ENCODE measurements at places on chromosomes 11 and 22.

DNA sequence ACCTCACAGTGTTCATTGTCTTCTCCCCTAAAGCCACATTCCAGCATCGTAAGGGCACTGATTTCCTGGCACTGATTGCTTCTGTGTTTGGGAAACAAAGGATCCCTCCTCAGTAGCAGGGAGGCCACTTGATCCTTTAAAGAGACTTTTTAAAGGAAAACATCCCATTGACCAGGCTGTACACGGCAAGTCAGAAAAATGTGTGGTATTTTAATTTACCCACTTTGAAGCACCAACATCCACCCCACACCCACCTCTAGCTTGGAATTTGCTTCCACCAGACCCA lies 364.9 kb downstream of the SHANK2 start:
- no peak for DNase-seq

GRCh38 chr22:49492308-49492707 lies 335.4 kb downstream of the BRD1 start:
- DNase-seq, result no peak

- DNase-seq, result no peak
Observed at GRCh38 chr11:77026221-77026620, 8.0 kb upstream of the B3GNT6 start.

DNA sequence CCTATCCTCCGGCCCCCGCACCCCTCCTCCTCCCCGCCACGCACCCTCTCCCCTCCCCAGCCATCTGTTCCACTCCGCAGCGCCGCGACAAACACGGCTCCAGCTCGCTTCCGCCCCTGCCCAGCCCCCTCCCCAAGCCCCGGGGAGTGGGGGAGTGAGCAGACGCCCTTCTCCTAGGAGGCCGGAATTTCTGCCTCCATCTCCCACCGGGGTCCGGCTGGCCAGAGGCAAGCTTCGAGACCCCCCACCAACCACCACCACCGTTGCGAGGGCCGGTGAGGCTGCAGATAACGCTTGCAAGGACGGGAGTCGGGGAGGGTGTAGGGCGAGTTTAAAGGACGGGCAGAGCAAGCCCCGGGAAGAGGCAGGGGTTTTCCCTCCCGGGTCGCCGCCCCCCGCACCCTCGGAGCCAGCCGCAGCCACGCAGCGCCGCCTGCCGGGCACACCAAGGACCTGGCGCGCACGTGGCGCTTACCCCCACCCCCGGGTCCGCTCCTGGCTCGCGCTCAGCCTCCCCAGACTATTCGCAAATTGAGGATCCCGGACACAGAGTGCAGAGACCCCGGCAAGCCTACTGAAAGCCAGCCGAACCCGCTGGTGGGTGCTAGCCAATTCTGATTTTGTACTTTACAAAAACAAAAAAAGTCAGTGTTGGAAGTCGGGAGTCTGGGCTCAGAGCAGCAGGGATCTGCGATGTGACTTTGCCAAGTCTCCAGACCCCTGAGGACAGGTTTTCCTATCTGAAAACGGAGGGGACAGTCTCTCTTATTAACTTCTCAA lies 22.6 kb downstream of the RTN4RL2 start:
- peak; percentile 55 for DNase-seq

- DNase-seq, result no peak
Observed at GRCh38 chr11:34300026-34300925, 57.5 kb downstream of the ABTB2 start.

DNA sequence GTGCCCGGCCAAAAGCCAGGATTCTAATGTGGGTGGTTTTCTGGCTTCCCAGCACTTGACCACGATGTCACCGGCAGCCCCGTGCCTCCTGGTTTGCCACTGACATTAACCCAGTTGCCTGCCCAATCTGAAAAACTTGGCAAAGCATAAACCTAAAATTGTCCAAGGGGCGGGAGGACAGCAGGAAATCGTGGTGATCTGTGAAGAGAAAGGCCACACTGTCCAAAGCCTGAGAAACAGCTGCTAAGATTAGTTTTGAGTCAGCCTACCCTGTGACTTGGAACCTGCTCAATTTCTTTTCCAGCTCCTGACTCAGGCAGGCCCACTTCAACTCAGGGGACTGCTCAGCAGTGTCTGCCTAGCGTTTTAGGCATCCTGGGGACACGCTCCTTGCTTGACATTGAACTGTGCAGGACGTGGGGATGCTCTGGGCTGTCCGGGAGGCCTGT lies 8.2 kb upstream of the F2 start:
- no peak for DNase-seq

- no peak for DNase-seq
Observed at GRCh38 chr11:721741-722345, 15.8 kb downstream of the EPS8L2 start.

DNA sequence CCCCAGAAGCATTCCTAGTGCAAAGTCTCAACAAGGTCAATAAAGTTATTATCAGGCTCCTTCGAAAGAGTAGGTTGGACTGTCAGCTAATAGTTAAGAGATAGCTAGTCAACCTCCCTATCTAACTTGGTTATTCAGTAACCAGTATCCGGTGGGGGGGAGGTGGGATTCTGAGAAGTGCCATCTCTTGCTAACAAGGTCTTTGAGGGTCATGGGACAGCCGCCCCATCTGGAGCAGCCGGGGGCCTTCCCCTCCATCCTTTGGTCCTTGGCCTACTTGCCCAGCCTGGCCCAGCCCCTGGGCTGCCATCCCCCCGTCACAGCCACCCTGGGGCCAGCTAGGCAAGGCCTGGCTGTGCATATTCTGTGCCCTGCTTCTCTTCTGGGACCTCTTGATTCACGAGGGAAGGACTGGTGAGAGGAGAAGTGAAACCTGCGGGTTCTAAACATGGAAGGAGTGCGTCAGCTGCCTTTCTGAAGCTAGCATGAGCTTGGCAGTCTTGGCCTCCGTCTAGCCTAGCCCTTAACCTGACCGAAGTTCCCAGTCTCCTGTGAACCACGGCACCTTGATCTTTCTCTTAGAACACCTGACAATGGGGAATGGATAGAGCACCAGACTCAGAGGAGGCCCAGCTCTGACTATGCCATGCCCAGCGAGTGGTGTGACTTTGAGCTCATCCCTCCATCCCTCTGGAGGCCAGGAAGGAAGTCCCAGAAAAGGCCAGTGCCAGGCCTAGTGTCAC lies 9.3 kb downstream of the SLC37A2 start:
- DNase-seq, result no peak

DNA sequence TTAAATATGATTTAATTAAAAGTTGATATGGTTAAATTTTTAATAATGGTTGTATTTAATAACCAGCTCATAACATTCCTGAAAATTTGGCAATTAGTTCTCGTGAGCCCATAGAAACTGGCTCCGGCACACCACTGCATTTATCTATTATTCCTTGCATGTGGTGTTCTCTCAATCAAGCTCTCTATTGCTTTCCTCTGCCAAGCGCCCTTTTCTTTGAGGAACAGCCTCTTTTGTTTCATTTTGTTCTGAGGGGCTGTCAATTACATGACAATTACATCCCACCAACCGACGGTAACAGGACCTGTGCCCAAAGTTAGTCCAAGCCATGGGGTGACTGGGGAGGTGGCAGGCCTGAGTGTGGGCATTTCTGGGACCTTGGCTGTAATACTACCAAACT lies 8.1 kb downstream of the C11orf91 start:
- DNase-seq, result no peak

- no peak for DNase-seq
Observed at GRCh38 chr22:49689255-49689770, 138.4 kb downstream of the BRD1 start.

GRCh38 chr11:66728693-66729385 lies at the start of gene SPTBN2:
Gene SPTBN2 (minus strand): TSS chr11:66729216. CDS start chr11:66721240, 7,976 bp downstream.
- no peak for DNase-seq

- peak; percentile 64 for DNase-seq
Observed at GRCh38 chr11:27904358-27905055, 203.4 kb downstream of the KIF18A start.

GRCh38 chr11:64343767-64344559 lies 4.0 kb downstream of the CCDC88B start:
- no peak for DNase-seq
